M059J (cell line): ENCODE measurements at places on chromosomes 5 and 9. TPM values are rescaled to one million over a fixed set of nuclear protein-coding genes. Genes with fewer than 3 reads are reported as not detected.

The SKP1 gene
- 707 and 715 TPM in 2 replicates for total RNA-seq

The ARID3C gene
- not detected in 2 replicates for total RNA-seq

The CCDC171 gene
- total RNA-seq = 0.66 and 1.8 TPM in 2 replicates

The CCNI2 gene
- not detected in 2 replicates for total RNA-seq

The KLHL3 gene
- 0.74 and 2.2 TPM in 2 replicates for total RNA-seq

The GABRA6 gene
- not detected in 2 replicates for total RNA-seq

The TEX48 gene
- not detected in 2 replicates for total RNA-seq

The ZFP2 gene
- not detected in 2 replicates for total RNA-seq

The PAIP2 gene
- 66.6 and 67.8 TPM in 2 replicates for total RNA-seq

The FOXB2 gene
- total RNA-seq = not detected in 2 replicates

The SPARC gene
- 2,332 and 4,342 TPM in 2 replicates for total RNA-seq

The DOCK8 gene
- total RNA-seq = 0.49 and 1.4 TPM in 2 replicates

The APBA1 gene
- total RNA-seq = 0.69 and 1.2 TPM in 2 replicates
